Naive thymus-derived CD8-positive, alpha-beta T cell (primary cell): ENCODE measurements at places on chromosomes 7 and 10.

DNA sequence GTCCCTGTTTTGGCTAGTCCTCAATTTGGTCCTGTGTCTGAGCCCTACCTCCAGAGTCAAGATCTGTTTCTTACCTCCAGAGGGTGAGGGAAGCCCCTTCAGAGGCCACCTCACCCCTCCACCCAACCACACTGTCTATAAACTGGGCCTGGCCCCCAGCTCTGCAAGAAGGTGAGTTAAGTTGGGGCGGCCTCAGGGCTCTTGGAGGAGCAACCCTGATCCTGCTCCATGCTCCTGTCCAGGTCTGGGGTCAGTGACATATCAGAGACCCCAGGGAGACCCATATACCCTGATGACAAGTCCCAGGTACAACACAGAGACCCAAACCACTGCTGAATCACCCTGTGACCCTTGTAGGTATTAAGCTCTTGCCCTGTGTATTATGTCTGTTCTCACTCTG lies 69.5 kb downstream of the MYL10 start:
- H3K4me1 ChIP-seq: peaks cover 4% of the 10 kb centered on the region
- DNase-seq: no peak
- H3K36me3 ChIP-seq: no peaks in the 10 kb centered on the region
- peaks cover 6% of the 10 kb centered on the region for H3K27me3 ChIP-seq

DNA sequence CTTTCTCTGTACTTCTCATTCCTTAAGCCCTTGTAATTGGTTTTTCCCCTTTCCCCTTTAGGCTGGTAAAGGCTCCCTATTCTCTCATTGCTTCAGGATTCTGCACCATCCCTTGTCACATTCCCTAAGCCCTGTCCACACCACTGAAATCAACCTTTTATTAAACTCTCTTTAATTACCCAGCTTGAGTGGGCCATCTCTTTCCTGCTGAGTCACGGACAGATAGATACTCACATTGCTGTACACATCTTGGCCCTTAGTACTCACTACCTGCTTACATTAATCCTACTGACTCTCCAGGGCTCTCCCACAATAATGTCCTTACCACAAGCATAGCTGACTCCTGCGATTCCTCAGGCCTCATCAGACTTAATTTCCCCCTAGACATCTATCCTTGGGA lies 94.0 kb upstream of the PCGF5 start:
- no peak overlapping the region for H3K4me3 ChIP-seq
- peaks cover 5% of the 10 kb centered on the region for H3K4me1 ChIP-seq
- H3K27me3 ChIP-seq: no peaks in the 10 kb centered on the region
- no peak for DNase-seq
- H3K27ac ChIP-seq: no peak overlapping the region

DNA sequence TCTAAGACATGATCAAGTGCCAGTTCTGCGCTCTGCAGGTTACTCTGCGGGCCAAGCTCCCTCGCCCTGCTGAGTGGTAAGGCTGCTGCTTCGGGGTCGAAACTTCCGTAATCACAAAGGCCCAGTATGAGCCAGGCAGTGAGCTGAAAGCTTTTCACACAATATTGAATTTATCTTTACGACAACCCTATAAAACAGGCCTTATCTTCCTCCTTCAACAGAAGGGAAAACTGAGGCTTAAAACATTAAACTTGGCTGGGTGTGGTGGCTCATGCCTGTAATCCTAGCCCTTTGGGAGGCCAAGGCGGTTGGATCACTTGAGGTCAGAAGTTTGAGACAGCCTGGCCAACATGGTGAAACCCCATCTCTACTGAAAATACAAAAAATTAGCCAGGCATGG lies 83.3 kb downstream of the FAM107B start:
- peaks cover 7% of the 10 kb centered on the region for H3K4me1 ChIP-seq
- H3K4me3 ChIP-seq: no peak overlapping the region
- H3K27me3 ChIP-seq: no peaks in the 10 kb centered on the region
- H3K36me3 ChIP-seq: no peaks in the 10 kb centered on the region

- no peak overlapping the region for H3K27ac ChIP-seq
- no peaks in the 10 kb centered on the region for H3K27me3 ChIP-seq
- no peak overlapping the region for H3K4me3 ChIP-seq
- H3K4me1 ChIP-seq: no peaks in the 10 kb centered on the region
- DNase-seq: no peak
These were observed 143.4 kb upstream of the GLI3 start for GRCh38 chr7:42380401-42380800.

DNA sequence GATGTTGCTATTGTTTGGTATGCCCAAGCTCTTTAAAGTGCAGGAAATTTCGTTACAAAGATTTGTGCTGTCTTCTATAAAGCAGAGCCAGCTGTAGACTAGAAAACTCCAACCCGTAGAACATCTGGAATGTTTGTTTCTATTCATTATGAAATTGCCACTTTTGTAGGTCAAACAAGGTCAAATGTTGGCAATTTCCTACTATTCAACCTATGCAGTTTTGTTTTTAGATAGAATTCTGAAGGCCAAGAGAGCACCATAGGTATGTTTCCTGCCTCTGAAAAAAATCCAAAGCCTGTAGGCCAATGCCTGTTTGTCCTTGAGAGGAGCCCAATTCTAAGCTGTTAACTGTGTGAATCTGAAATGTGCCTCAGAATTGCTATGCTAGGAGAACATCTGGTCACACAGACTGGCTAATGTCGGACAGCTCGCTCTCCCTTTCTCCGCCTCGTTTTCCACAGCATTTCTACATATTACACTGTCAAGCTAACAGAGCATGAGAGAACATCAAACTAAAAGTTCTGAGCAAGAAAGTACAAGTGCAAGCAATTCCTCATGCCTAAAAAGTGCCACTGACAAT lies 267.2 kb upstream of the LRGUK start:
- H3K4me1 ChIP-seq: peaks cover 7% of the 10 kb centered on the region
- no peak overlapping the region for H3K4me3 ChIP-seq
- no peaks in the 10 kb centered on the region for H3K36me3 ChIP-seq
- no peak for DNase-seq
- H3K27me3 ChIP-seq: no peaks in the 10 kb centered on the region

DNA sequence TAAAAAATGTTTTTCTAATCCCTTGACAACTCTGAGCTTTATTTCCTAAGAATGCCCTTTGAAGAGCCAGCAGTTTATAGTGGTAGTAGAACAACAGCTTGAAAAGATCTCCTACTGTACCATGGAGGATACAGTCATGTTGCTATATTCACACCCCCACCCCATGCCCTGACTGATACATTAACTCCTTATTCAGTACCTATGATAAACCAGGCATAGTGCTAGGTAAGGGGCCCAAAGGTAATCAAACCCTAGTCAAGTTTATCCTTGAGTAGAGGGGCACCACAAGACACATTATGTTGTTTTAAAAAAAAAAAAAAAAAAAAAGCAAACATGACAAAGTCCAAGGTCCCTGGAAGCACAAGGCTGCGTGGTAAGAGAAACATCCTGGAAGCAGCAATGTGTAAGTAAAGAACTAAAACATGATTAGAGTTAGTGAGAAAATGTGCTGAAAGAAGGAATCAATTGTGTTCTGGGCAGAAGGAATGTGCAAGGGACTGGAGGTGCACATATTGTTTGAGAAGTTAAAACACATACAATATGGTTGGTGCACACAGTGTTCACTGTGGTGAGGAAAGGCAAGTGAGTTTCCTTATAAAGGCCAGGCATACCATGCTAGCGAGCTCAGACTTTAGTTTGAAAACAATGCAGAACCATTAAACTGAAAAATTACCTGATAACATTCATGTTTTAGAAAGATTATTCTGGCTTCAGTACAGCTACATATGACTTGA lies 51.2 kb downstream of the PDE1C start:
- no peak for DNase-seq
- H3K27me3 ChIP-seq: no peaks in the 10 kb centered on the region
- no peaks in the 10 kb centered on the region for H3K36me3 ChIP-seq
- no peak overlapping the region for H3K4me3 ChIP-seq
- no peak overlapping the region for H3K27ac ChIP-seq
- no peaks in the 10 kb centered on the region for H3K4me1 ChIP-seq

DNA sequence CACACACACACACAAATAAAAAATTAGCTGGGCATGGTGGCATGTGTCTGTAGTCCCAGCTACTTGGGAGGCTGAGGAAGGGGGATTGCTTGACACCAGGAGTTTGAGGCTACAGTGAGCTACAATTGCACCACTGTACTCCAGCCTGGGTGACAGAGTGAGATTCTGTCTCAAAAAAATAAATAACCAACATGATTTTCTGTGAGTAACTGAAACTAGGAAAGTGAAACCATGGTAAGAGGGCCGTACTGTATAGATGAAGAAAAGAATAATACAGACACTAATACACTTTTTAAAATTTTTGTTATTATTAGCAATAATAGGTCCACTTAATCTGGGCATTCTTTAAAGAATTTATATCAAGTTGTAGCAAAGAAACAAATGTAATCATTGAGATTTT lies 170.9 kb downstream of the HGF start:
- H3K27ac ChIP-seq: no peak overlapping the region
- H3K27me3 ChIP-seq: no peaks in the 10 kb centered on the region
- no peak for DNase-seq
- H3K4me1 ChIP-seq: no peaks in the 10 kb centered on the region

DNA sequence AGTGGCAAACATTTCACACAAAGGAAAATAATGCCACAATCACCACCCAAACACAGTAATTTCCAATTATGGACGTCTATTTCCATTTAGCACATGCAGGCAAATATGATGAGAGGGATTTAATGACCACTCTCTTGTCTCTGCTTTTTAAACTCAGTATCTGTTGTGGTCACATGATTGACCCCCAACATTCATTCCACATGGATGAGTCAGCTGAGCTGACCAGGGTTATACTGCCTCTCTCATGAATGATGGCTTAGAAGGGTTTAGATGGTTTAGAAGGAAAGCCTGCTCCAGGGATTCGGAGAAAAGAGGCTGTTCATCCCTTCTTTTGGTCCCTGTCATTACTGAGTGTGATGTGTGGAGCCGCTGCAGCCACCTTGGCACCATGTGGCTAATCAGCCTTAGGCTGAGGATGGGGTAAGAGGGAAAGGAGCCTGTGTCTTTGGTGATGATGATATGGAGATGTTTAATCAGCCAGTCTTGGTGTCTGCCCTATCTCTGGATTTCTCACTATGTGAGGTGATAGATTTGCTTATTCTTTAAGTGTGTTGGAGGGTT lies 38.2 kb upstream of the JAKMIP3 start:
- DNase-seq: no peak
- H3K36me3 ChIP-seq: no peaks in the 10 kb centered on the region

DNA sequence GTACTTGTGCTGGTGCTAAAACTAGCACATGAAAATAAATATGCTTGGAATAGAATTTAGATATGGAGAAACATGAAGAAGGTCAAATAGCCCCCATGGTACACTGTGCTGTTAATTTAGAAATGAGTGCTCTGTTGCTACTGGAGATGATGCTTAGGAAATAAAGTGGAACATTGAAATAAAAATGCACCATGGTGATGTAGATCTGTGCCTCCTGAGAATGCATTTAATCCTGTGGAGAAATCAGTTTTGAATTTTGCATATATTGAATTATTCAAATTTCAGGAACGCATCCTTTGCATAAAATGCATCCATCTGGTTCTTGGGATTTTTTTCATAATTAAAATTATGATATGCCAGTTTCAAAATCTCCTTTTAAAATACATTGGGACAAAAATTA lies 44.5 kb downstream of the PLEKHA8 start:
- no peak overlapping the region for H3K4me3 ChIP-seq
- no peak for DNase-seq
- no peaks in the 10 kb centered on the region for H3K27me3 ChIP-seq
- H3K36me3 ChIP-seq: peaks cover 15% of the 10 kb centered on the region
- no peaks in the 10 kb centered on the region for H3K4me1 ChIP-seq

GRCh38 chr10:18659819-18660535 lies 746 bp downstream of the ARL5B start:
- H3K36me3 ChIP-seq: peaks cover 12% of the 10 kb centered on the region
- no peak for DNase-seq
- peak overlapping the region; percentile 99 for H3K4me3 ChIP-seq
- peaks cover 20% of the 10 kb centered on the region for H3K4me1 ChIP-seq

- no peak overlapping the region for H3K27ac ChIP-seq
- no peaks in the 10 kb centered on the region for H3K36me3 ChIP-seq
- H3K27me3 ChIP-seq: peaks cover 7% of the 10 kb centered on the region
- no peak overlapping the region for H3K4me3 ChIP-seq
- DNase-seq: no peak
- H3K4me1 ChIP-seq: no peaks in the 10 kb centered on the region
These were observed 55.4 kb upstream of the MKRN1 start for GRCh38 chr7:140534743-140535142.

GRCh38 chr10:58044072-58044471 lies 223.6 kb downstream of the IPMK start:
- no peaks in the 10 kb centered on the region for H3K4me1 ChIP-seq
- H3K27me3 ChIP-seq: peaks cover 2% of the 10 kb centered on the region
- no peak overlapping the region for H3K4me3 ChIP-seq
- H3K27ac ChIP-seq: no peak overlapping the region
- peaks cover 7% of the 10 kb centered on the region for H3K36me3 ChIP-seq
- no peak for DNase-seq

DNA sequence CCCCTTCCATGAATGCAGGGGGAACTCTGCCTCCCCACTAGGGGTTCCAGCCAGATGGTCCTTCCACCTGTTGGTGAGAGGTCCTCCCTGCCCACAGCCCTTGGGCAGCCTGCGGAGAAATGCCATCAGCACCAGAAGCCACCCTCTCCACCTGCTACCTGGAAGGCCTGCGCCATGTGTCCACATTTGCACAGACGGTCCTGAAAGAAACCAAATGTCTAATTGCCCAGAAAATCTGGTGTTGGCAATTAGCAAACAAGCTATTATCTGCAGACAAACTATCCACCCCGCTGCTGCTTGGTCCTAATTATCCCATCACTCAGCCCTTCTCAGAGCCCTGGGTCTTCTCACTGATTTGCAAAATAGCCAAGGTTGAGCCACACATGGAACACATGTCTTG lies 32.3 kb downstream of the HSPA12A start:
- no peaks in the 10 kb centered on the region for H3K36me3 ChIP-seq
- H3K4me1 ChIP-seq: no peaks in the 10 kb centered on the region
- H3K4me3 ChIP-seq: no peak overlapping the region
- no peak for DNase-seq
- peaks cover 68% of the 10 kb centered on the region for H3K27me3 ChIP-seq
- no peak overlapping the region for H3K27ac ChIP-seq

- peak; percentile 93 for DNase-seq
- H3K4me3 ChIP-seq: peak overlapping the region; percentile 88
- no peak overlapping the region for H3K27ac ChIP-seq
- H3K27me3 ChIP-seq: no peaks in the 10 kb centered on the region
- no peaks in the 10 kb centered on the region for H3K36me3 ChIP-seq
These were observed 200.3 kb downstream of the PRPF18 start for GRCh38 chr10:13787015-13787421.

DNA sequence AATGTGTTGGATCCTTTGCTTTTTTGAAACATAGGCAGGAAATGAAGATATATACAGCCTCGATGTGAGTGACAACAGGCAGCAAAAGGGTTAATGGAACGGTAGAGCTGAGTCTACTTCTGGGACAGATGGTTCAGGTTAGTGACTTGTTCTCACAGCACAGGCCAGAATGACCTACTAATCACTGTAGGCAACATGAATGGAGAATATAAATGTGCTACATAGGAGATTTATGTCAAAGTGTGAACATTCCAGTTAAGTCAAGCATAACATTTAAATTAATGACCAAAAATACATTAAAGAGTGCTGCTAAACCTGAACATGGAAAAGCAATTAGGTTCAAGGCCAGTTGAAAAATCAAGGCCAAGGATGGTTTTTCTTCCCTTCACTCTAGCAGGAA lies 235.2 kb downstream of the POU6F2 start:
- H3K36me3 ChIP-seq: no peaks in the 10 kb centered on the region
- H3K27ac ChIP-seq: no peak overlapping the region
- H3K4me1 ChIP-seq: no peaks in the 10 kb centered on the region

- H3K27ac ChIP-seq: no peak overlapping the region
- H3K36me3 ChIP-seq: no peaks in the 10 kb centered on the region
- peaks cover 19% of the 10 kb centered on the region for H3K4me1 ChIP-seq
- peaks cover 3% of the 10 kb centered on the region for H3K27me3 ChIP-seq
- no peak for DNase-seq
These were observed 155.6 kb upstream of the AGR3 start for GRCh38 chr7:17037356-17037755.
